Immature natural killer cell (primary cell): ENCODE measurements at places on chromosomes 11 and 22.

GRCh38 chr11:112961751-112962578, 745 bp downstream of the NCAM1 start:
- peak; percentile 74 for DNase-seq

DNA sequence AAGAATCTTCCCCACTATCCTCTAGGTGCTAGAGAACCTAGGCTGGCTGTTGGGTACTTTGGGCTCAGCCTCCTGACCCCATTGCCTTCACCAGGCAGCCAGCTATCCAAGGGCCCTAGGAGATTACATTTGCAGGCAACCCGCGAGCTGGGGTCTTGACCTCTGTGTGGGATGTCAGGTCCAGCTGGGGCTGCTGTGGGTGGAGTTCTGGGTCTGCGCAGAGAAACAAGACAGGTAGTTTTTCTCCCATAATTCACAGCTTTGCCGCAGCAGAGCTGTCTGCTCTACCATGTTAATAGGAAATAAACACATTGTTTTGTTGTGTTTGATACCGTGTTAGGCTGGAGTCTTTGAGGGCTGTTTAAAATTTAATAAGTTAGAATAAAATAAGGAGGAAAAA, 142.8 kb upstream of the PLET1 start:
- no peak for DNase-seq

DNA sequence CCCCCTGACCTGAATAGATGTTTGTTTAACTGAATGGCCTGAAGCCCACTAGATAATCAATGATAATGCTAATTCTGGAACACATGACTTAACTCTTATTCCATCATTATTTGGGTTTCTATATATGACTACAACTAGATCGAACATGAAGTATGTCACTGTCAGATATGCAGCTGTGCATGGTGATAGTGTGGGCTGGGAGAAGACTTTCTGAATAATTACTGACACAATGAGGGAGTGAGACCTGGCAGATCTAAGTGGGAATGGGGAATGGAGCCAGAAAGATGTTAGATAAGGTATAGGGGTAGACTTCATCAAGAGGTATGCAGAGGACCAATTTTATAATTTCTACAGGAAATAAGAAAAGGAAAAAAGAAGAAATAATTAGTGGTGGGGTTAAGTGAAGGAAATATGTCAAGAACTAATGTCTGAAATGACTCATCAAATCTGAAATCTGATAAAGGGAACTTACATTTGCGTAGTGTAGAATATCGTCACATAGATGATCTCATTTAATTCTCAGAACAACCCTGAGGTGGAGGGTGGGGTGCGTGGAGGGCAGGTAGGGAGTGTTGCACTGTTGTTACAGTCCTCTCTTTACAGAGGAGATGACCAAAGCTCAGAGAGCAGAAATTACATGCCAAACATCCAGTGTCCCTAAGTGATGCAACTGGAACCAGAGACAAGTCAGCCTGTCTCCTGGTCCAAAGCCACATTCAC, 68.2 kb upstream of the EED start:
- no peak for DNase-seq

GRCh38 chr22:45102896-45103420, 60.8 kb upstream of the NUP50 start:
- no peak for DNase-seq

DNA sequence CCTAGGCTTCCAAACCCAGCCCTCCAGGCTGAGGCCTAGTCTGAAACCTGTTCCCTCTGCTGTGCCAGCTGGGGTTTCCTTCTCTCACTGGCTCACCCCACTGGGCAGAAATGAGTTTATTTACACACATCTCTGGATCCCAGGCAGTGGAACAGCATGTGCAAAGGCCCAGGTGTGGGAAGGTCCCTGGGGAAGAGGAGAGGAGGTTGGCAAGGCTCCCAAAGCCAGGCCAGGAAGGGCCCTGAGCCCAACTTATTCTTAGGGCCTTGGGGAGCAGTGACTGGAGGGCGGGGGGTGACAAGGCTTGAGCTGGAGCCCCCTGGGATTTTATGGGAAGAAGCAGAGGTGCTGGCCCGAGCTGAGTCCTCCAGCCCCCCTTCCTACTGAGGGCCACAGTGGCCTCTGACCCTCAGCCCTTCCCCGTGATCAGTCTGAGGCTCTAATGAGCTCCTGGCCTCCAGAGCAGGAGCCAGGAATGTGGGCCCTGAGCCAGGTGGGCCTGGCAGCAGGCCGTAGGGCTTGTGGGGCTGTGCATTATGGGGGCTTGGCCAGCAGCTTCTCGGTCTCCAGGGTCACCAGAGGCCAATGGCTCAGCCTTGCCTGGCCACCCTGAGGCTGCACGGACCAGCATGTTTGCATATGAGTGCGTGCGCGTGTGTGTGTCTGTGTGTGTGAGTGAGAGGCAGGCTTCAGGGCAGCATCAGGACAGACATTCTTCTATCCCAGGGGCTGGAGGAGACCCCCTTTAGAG, 2.9 kb downstream of the MYO7A start:
- DNase-seq: no peak

- DNase-seq: no peak
These were observed 442.2 kb downstream of the BUD13 start for GRCh38 chr11:116330439-116331185.
